ENCODE measurements at places on chromosomes 2 and 18.

GRCh38 chr2:4715065-4715464, 977.1 kb upstream of the SOX11 start:
- no peak for DNase-seq

DNA sequence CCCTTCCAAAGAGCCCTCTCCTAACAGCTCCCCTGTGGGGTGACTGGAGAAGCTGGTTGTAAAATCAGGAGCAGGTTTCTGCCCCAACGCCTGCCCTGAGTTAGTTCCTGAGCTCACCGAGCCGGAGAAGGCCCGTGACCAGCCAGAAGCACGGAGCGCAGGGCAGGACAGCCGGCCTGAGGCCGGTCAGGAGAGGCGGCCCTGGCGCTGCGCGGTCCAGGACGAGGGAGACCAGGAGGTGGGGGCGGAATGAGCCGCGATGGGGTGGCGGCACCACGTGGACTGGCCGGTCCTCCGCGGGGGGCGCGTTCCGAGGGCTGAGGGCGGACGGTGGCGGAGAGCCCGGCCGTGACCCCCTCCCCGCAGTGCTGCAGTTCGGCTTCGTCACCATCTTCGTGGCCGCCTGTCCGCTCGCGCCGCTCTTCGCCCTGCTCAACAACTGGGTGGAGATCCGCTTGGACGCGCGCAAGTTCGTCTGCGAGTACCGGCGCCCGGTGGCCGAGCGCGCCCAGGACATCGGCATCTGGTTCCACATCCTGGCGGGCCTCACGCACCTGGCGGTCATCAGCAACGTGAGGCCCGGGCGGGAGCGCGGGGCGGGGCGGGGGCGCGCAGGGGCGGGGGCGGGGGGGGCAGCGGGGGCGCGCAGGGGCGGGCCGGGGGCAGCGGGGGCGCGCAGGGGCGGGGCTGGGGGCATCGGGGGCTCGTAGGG, 29.0 kb downstream of the ANO7 start:
- DNase-seq = peak; percentile 74

- DNase-seq = no peak
Observed at GRCh38 chr2:227473122-227473461, 1.1 kb downstream of the AGFG1 start.

DNA sequence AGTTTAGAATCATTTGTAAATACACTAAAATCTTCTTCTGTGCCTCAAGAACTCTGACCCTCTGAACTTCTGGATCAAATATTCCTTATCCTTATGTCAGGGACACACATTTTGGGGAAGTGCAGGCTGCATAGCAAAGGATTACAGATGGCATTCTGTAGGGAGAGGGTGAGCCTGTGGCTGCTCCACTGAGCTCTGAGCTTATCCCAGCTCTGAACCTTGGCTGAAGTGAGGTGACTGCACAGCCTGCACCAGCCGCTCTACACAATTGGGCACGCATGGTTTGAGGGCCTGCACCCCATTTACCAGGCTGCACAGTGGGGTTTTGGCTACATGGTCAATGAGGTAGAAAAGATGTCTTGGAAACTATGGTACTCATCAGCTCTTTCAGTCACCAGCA, 251.6 kb downstream of the GALR1 start:
- no peak for DNase-seq

DNA sequence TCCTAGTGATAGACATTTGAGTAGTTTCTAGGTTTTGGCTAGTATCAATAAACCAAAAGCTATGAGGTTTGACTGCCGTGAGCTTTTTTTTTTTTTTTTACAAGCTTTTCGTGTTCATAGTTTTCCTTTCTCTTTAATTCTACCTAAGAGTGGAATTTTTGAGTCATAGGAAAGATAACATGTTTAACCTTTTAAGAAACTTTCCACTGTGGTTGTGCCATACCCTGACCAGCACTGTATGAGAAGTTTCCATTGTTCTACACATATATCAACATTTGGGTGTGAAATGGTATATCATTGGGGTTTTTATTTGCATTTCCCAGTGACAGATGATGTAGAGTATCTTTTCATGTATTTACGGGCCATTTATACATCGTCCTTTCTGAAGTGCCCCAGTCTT, 31.7 kb downstream of the UBE2F start:
- peak; percentile 30 for DNase-seq

GRCh38 chr18:52333860-52334259, 6.1 kb upstream of the DCC start:
- DNase-seq = no peak

- no peak for DNase-seq
Observed at GRCh38 chr2:162934191-162934590, 95.6 kb upstream of the KCNH7 start.

GRCh38 chr2:233418052-233418760, 63.9 kb downstream of the DGKD start:
- DNase-seq = no peak

GRCh38 chr2:76247006-76247405, 536.3 kb upstream of the GCFC2 start:
- DNase-seq = no peak

- DNase-seq = no peak
Observed at GRCh38 chr2:70145851-70146739, 44.7 kb downstream of the C2orf42 start.

GRCh38 chr2:38131676-38132075, 55.7 kb upstream of the CYP1B1 start:
- no peak for DNase-seq

GRCh38 chr2:163198972-163199371, 360.4 kb upstream of the KCNH7 start:
- no peak for DNase-seq

DNA sequence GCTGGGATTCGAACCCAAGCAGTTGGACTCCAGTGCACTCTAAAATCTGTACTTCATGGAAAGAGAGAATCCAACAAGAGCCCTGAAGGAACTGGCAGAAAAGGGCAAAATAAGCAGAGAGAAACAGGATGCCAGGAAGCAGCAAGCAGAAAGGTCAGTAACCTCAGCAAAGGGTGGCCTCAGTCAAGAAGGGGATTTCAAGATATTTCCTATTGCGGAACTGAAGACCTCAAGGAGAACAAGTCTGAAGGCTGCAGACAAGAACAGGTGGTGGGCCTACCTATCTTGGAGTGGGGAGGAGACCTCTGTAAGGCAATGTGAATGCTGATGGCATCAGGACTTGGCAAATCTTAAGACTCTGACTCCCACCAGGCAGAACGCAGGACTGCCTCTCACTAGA, 20.1 kb upstream of the MREG start:
- no peak for DNase-seq

DNA sequence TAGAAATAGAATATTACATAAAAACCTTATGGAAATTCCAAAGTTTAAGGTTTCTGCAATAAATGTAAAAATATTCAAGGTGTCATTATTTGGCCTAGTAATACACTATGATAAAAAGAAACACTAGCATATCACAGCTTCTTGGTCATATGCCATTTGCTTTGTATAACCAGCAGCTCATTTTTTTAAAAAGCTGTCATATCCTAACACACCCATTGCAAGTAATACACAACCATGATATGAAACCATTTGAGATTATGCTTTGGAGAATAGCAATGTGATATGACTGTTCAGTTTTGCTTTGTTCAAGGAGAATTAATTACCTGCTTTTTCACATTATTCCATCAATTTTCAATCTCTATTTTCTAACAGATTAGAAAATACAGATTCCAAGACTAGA, 149.0 kb downstream of the IKZF2 start:
- DNase-seq = no peak

GRCh38 chr2:171318463-171318934, 115.3 kb downstream of the METTL8 start:
- peak; percentile 12 for DNase-seq

GRCh38 chr2:42590176-42590575, 21.7 kb downstream of the MTA3 start:
- DNase-seq = no peak

DNA sequence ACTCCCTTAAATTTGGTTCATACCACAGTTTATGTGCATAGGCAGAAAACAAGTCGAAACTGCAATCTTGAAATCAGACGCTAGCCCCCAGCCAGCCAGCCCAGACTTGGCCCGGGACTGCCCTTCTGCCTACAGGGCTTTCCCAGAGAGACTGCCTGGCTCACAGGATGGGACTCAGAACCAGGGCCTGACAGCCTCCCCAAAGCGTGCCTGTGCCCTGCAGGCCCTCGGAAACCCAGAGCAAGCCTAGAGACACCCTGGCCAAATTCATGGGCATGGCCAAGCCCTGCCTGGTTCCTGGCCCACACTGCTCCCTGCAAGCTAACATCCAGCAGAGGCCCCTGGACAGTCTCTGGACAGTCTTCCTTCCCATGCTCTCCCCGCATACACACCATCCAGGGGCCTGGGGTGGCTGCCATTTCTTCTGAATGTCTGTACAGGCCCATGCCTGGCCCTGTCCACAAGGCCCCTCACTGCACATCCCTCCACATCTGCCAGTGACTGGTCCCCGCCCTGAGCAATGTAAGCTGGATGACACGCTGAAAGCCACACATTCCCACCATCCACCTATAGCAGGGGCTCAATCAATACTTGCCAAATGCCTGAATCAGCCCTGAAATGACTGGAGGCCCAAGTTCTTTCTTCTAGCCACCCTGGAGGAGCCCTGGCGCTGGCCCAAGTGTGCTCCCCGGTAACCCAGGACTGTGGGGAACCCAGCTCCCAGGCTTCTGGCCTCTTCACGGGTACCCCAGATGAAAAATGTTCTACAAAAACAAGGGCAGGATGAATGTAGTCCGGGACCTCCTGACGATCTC, 73.1 kb downstream of the HDAC4 start:
- no peak for DNase-seq

DNA sequence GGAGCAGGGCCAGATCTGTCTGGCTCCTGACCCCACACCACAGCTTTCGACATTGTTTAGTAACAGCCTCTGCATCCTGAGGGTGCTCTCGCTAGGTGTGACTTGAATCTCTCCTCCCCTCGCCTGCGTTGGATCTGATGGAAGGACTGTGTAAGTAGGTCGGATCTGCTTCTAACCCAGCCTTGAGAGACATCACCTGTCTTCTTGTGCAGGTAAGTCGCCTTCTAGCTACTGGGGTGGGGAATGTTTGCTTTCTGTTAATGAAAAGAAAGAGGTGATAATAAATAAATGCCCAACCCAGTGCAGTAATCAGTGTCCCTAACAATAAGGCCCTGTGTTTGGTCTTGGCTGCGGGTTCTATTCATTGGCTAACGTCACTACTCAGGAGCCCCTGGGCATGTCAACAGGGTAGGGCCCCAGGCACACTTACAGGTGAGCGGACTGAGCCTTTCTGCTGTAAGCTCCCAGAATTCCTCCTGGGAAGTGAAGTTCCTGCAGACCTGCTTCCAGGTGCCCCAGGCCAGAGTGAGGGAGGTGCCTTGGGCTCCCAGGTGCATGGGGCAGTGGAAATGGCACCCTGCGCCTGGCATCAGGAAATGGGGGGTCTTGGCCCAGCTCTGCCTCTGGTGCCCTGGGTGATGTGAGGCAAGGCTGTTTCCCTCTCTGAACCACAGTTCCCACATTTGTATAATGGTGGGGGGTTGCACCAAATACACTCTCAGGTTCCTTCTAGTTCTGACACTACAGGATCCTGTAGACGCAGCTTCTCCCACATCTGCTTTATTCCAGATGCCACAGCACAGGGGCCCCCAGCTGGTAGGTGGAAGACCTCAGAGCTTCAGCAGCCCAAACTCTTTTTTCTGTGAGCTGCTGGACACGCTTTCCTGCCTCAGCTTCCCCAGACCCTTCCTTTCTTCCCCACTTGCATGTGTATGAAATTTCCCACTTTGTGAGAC, 11.2 kb upstream of the FOSL2 start:
- no peak for DNase-seq

DNA sequence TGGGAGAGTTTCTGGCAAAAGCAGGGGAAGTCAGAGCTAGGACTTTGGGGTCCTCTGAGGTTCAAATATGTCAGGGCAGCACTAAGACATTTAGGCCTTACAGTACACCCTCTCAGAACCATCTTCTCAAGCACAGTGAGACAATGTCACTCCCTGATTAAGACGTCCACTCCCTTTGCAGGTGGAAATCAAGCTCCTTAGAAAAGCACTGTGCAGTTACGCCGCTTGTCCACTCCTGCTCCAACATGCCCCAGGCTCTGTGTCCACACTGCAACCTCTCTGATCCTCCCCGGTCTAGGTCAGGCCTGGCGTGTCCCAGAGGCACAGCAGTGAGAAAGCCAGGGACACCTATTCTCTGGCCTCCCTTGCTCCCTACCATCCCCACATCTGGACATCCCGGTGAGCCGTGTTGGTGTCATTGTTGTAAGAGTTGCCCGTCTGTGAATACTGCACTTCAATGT, 528.6 kb upstream of the ID2 start:
- no peak for DNase-seq
